ENCODE measurements at places on chromosomes 13 and 19.

DNA sequence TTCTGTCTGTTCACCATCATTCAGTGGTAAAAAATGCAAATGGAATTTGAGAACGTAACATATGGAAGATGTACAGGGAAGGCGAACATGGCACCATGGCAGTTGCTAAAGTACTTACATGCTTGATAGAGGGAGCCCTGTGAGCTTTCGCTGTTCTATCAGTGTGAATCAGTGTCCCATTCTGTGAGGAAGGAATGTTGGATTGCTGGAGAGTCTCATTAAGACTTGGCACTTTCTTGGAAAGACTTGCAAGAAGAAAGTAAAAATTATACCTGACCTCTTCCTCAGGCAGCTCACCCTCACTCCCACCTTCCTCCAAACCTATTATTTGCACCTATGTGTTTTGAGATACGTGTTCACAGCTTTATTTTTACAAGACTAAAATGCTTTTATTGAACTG is 43.5 kb downstream of the FREM2 start:
- DNase-seq = no peak

DNA sequence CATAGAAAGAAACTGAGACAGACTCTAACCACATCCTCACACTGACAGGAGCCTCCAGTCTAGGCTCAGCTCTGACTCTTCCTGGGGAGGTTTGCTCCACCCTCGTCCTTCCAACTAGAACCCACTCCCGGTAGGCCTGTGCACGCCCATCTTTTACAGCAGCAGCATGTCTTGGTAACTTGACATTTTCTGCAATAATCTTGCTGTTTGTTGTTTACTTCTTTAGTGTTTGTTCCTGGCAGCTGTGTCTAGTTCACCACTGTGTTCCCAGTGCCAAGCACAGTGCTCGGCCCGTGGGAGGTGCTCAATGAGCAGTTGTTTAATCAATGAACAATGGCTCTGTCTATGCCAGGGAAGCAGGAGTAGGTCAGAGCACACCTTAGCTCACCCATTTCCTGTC is 23.1 kb upstream of the ZNF729 start:
- no peak for DNase-seq

DNA sequence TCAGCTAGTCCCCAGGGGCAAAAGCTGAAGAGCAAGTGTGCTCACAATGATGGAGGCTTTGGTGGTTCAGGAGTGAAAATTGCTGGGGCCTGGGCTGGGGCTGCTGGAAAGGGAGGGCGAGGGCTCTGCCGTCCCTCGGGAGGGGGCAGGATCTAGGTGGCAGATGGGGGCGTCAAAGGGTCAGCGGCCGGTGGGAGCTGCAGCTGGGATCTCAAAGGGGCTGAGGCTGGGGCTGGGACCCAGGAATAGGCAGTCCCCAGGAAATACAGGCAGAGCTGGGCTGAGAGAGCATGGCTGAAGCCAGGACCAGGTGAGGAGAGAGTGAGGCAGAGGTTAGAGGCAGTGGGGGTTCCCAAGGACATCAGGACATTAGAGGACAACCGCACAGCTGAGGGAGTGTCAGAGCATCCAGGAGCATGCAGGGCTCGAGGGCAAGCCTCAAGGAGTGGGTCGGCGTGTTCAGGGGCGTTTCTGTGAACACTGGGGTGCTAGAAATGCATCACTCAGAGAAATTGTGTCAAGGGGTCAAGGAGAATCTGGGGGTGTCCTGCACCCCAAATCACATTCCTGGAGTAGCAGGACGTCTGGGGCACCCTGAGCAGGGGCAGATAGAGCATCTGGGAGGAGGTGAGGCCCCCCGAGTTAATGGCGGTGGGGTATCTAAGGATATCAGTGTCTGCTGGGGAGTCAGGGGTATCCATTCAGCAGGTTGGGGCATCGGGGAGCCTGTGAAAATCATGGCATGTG is 1.2 kb upstream of the SYNE4 start:
- DNase-seq = no peak

DNA sequence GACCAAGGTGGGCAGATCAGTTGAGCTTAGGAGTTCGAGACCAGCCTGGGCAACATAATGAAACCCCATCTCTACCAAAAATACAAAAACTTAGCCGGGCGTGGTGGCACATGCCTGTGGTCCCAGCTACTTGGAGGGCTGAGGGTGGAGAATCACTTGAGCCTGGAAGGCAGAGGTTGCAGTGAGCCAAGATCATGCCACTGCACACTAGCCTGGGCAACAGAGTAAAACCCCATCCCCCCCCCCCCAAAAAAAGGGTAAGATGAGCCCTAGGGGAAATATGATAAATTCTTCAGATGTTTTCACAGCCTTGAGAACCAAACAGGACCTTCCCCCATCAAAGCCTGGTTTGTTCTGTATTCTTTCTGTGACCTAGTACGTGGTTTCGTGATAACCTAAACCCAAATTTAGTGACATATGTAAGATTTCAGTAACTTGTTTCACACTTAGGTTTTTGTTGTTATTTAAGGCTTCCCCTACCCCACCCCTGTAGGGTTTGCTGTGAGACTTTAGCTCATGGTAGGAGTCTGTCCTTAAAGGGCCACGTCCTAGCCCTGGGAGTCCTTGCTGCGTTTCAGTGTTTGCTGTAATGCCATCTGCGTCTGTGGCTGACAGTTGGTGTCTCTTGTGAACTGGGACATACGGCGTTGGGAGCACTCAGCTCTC is 49.6 kb downstream of the MYO9B start:
- DNase-seq = peak; percentile 7

- no peak for DNase-seq
These were observed 2.3 kb downstream of the ARHGAP35 start for GRCh38 chr19:46862974-46863632.

DNA sequence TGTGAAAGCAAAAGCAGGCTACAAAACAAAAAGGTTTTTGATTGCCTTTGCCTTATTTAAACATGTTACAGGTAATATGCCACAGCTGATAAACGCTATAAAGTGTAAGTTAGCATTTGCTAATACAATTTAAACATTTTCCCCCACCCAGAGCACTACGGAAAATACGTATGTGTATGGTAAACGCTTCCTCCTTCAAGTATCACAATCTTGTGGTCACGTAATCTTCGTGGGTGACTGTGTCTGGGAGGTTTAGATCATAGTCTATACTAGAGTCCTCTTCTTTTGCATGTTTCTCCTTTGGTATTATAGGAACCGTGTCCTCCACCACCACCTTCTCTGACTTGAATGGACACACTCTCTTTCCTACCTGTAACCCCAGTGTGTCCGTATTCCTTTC is 38.1 kb upstream of the POSTN start:
- no peak for DNase-seq

DNA sequence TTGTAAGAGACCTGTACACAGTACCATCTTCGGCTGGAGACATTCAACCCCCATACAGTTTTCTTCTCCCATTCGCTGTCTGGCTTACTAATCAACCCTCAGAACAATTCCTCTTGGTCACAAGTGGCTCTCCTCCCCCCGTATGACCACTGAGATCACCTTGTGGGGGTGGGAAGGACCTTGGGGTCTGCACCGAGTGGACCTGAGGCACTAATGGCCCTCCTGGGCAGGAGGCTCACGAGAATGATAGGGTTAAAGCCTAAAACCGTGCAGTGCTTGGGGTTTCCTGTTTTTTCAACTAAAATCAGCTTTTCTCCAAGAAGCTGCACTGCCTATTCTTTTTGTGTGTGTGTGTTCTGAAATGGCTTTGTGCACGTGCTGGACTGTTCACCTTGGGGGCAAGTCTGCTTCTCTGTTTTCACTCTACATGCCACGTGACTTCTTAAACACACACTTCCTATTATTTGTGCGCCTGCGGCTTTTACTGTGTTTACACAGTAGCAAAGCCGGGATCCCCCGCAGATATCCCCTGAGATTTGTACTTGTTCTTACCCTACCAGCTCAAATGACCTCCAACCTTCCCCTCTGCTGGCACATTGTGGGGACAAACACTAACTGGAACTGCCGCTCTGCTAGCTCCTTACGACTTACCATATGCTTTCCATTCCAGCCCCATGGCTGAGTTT is 12.3 kb downstream of the RBM26 start:
- DNase-seq = peak; percentile 16

DNA sequence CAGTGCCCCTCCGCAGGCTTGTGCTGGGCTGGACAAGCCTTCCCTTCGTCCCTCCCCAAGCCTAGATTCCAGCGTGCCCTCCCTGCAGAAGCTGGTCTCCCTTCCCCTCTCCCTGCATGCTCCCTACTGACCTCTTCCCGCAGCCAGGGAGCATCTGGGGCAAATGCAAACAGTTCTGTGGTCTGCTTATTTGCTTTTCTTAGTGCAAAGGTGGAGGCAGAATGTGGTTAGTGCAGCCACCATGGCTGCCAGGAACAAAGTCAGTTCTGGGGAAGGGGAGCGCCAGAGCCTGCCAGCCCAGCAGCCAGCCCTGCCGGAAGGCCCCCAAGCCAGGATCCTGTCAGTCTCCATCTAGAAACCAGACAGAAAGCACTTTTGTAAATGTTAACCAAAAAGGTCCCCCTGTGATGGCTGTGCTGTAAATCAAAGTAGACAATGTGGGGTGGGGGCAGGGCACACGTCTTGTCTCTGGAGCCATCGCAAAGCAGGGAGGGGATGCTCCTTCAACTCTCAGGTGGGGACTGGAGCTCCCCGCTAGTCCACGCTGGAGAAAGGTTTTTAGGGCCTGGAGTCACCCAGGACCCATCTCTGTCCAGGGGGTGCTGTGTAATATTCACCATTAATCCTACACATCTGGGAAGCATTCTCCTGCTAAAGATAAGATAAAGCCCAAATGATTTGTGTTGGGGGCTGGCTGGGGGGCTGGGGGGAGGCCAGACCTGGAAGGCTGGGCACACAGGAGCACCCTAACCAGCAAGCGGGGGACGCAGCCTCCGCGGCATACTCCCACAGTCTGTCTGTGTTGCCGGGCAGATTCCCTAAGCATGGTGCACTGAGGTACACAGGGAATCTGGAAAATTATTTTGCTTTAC is 30.9 kb downstream of the SERP2 start:
- no peak for DNase-seq

- DNase-seq = no peak
These were observed 13.4 kb downstream of the CAPS start for GRCh38 chr19:5927441-5927821.

GRCh38 chr19:53422551-53422950 is 9.2 kb upstream of the ZNF761 start:
- DNase-seq = no peak

- DNase-seq = no peak
These were observed 3.3 kb downstream of the MRPL4 start for GRCh38 chr19:10255358-10255757.

GRCh38 chr13:30565658-30566057 is 52.1 kb upstream of the USPL1 start:
- no peak for DNase-seq

DNA sequence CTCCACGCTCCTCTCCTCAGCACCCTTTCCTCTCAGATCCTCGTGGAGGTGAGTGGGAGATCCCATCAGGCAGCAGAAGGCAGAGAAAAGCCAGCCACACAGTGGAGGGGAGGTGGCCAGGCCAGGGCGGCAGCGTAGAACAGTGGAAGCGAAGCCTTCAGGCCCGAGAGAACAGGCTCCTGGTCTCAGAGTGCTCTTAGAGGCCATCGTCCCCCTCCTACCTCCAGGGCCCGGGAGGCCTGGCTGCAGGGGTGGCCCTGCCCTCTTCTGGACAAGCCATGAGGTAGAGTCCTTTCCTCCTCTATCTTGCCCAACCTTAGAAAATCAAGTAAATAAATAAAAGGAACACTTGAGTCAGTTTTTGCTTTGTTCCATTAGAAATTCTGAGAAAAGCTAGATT is 202.0 kb downstream of the KATNAL1 start:
- DNase-seq = no peak
